Suppressor macrophage treated with lipopolysaccharide for 4 hours (primary cell): ENCODE measurements at places on chromosomes 2 and 18.

DNA sequence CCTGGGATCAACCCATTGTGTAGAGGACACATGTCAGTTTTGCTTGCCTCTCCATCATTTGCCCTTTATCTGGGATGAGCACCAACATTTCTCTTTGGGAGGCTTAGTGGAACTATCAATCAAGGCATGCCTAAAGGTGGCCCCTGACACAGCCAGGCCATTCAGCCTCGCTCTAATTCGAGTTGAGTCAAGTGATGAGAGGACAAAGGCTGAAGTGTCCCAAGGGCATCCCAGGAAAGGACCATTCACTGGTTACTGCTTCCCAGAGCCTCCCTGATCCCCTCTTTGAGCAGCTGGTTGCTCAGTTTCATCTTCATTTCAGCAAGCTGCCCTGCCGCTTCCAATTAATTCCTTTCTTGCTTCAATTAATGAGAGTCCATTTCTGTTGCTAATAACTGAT is 63.5 kb downstream of the DNER start:
- no peak for DNase-seq

DNA sequence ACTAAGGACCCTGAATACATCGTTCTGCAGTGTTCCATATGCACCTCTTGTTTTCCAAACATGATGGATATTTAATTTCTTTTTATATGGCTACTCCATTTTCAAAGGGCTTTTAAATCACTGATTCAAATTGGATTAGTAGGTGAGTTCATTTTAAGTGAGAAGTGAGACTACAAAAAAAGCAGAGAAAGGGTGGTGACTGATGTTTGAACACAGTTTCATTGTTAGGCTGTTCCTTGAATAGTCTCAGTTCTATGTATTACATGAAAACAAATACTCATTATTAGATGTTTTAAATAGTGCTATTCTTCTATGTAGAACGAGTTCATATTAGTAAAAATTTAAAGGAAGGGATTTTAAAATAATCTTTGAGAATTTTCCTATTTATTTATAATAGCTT is 72.7 kb upstream of the STON1 start:
- DNase-seq: no peak

- DNase-seq: no peak
Measured at GRCh38 chr2:119873350-119874315, 113.9 kb downstream of the PTPN4 start.

- DNase-seq: no peak
Measured at GRCh38 chr18:2394684-2395083, 176.6 kb downstream of the METTL4 start.

DNA sequence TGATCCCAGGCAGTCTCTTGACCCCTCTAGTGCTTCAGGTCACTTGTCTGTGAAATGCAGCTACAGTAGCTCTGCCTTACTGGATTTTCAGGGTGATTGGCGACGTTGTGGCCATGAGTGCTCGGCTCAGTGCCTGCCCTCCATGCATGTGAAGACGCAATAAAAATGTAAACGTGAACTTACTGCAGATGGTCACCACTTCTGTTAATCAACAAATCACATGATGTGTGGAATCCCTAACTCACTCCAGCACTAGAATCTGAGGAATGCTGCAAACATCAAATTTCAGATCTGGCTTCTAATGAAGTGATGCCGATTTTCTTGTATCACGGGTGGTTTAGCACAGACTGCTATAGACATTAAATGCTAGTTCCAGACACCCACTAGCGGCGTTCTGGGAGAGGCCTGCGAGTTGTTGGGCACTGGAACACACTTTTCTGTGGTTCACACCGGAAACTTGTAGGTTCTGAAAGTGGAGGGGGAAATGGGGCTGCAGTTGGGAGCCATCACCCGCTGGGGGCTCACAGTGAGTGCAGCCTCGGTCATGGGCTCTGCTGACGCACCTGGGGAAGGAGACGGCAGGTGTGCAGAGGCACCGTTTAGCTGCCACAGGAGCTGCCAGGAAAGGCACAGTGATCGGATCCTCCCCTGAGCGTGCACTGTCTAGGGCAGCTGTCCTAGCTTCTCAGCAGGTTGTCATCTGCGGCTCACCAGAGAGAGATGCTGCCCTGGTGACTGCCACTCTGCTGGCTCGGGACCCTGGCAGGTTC is 6.5 kb downstream of the CNDP1 start:
- no peak for DNase-seq

DNA sequence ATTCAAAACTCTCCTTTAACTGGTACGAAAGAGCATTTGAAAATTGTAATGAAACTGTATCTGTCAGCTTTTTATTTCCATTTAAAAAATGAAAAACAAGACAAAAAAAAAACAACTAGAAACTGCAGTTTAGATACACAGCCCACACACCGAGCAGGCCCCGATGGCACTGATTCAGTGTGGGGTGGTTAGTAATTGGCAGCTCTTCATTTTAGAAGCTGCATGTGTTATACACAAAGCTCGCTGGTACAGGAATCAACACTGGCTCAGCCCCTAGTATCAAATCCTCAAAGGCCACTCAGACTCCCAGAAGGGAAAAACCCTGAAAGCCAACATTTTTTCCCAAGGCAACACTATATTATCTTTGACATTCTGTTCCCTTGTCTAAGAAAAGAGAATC is 30.5 kb upstream of the RMDN2 start:
- DNase-seq: peak; percentile 31

- DNase-seq: no peak
Measured at GRCh38 chr2:98532756-98533155, 75.6 kb downstream of the COA5 start.
